ENCODE measurements at places on chromosomes 4 and X.

DNA sequence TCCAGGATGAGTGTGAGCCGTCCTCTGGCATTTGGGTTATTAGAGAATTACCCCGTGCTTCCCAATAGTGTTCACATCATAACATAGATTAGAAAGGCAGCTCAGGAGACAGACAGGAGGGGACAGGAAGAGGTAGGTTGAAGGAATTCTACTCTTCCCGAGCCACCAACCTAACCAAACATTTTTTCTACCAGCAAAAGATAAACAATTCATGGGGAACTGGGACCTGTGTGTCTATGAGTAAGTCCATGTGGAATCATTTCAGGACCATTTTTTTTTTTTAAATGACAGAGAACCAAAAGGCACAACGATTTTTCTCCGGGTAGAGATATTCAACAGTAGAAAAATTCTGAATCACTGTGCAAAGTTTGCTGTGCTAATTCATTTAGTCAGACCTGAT lies 174.2 kb upstream of the ETNPPL start:
- no peak for DNase-seq

DNA sequence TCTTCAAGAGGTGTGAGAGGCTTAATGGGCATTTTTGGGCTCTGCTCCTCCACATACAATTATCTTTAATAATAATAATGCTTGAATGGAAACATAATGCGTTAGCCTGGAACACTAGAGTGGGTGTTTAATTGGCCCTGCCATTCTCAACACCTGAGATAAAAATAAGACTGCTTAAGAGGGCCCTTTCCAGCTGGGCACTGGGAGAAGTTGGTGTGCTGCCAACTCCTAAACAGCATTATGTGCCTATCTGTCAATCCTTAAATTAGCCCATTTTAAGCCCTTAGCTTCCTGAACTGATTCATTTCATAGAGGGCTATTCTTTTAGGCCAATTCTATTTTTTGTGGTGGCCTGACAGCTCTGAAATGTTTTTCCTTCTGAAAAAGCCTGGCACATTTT lies 211.1 kb upstream of the ZIC3 start:
- no peak for DNase-seq

DNA sequence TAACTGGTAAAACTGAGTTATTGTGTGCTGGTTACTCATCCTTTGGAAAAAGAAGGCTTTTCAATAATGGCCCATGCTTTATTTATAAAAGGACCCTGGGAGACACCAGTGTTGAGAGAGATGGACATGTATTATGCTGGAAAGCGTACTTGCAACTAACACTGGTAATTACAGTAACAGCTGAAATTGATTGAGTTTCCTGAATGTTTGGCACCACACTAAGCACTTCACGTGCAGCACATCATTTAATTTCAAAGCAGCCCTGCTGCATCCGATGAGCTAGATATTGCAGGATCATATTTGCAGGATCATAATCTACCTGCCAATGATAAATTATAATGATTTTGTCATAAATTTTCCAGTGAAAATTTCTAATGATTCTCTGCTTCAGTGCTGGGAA lies 81.5 kb downstream of the QRFPR start:
- no peak for DNase-seq

- no peak for DNase-seq
Measured at GRCh38 chrX:9781941-9782340, 4.3 kb upstream of the SHROOM2 start.

DNA sequence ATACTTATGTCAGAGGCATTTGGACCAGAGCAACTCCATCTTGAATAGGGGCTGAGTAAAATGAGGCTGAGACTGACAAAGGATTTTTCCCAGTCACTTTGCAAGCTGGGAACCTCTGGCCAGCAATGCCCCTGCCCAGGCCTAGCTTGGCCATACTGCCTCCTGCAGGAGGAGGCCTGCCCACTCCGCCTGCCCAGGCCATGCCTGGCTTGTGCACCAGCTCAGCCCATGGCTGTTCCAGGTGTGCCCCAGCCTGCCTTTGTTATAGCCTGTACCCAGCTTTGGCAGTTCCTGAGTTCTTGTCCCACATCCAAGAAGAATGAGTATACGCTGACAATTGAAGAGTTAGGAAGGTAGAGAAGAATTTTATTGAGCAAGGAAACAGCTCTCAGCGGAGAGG lies 176.1 kb downstream of the AASDH start:
- DNase-seq, result peak; percentile 72

- peak; percentile 85 for DNase-seq
Measured at GRCh38 chr4:186021461-186022167, 47.3 kb upstream of the TLR3 start.

- DNase-seq, result no peak
Measured at GRCh38 chrX:48852857-48853256, 17.4 kb upstream of the PCSK1N start.

GRCh38 chr4:68183417-68183816 lies 53.7 kb upstream of the TMPRSS11F start:
- DNase-seq, result no peak

GRCh38 chrX:155028129-155028528 lies 1.5 kb downstream of the FUNDC2 start:
- DNase-seq, result no peak

- DNase-seq, result no peak
Measured at GRCh38 chr4:183284965-183285364, 35.1 kb downstream of the CLDN22 start.

DNA sequence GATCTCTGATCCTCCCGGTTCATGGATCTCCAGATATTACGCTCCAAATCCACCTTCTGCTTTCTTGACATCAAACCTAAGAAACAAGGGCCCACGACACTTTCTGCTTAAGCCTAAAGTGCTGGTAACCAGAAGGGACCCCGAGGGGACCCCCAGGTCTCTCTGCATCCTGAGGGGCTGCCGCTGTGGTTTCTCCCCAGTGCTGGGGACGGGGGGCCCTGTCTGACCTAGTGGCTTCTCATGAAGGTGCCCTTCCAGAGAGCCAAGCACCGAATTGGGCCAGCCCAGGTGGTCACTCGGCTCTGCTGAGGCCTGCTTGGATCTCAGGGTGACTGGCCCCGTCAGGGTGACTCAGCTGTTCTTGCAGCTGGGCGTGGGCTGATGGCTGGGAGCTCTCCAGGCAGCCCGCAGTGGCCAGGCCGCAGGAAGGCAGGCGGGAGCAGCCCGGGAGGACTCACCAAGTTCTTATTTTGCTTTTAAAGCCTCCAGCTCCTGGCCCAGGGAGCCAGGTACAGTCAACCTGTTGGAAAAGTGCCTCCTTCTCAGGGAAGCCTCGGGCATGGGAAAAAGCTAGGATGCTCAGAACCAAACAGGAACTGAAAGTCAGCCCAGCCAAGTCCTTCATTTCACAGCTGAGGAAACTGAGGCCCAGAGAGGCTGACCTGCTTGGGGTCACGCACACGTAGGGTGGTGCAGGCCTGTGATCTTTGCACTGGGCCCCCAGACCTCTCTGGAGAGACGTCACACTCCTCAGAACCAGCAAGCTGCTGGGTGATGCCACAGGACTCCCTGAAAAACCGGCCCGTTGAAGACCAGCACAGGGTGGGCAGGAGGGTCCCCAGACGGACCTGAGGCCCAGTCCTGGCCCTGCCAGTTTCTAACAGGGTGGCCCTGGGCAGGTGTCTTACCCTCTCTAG lies 16.7 kb downstream of the BLOC1S4 start:
- DNase-seq, result peak; percentile 71

DNA sequence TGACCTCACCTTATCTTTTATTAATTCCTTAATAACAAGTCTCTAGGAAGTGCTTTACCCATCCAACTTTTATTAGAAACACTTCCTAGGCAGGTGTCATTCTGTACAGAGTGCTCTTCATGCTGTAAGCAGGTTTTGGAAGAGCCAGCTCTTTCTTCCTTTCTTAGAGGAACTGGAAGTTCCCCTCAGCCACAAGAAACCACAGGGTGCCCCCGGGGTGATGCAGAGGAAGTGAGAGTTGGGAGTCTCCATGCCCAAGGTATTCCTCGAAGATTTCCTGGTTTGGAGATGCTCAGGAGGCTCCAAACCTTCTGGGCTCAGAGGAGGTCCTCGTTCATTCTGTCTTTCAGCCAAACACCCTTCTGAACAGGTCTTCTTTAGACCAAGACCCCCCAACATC lies 83.8 kb downstream of the EGF start:
- no peak for DNase-seq

DNA sequence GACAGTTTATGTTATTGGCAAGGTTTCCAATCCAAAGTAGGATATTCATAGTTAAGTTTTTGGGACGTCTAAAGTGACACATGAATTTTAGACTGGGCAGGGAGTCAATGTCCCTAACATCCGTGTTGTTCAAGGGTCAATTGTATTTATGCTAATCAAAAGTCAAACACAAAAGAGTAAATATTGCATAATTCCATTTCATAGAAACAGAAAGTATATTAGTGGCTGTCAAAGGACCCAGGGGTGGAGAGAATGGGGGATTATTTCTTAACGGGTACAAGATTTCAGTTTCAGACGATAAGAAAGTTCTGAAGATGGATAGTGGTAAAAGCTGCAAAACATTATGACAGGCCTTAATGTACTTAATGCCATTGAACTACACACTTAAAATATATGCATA lies 971.8 kb upstream of the AGA start:
- DNase-seq, result no peak

- DNase-seq, result no peak
Measured at GRCh38 chrX:150575419-150575814, 7.0 kb downstream of the MTM1 start.

DNA sequence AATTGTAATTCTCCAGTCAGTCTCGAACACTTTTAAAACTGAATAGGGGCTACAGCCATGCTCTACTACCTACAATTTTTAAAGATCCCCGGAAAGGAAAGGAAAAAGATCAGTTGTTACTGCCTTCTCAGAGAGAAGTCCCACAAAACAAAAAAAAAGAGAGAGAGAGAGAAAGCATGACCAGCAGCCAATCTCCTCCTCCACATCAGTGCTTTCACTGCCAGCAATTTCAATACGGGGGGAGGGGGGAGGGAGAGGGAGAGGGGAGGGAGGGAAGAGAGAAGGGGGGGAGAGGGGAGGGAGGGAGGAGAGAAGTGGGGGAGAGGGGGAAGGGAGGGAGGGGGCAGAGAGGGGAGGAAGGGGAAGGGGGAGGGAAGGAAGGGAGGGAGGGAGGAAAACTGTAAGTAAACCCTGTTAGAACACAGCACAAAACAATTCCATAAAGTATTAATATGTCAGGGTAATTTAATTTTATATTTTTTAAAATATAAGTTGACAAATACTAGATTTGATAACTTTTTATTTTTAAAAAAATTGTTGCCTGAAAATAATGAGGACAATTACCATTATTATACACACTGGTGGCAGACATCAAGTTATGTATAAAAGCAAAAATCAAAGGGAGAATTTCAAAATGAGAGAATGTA lies 108.0 kb downstream of the LRBA start:
- DNase-seq, result no peak

- peak; percentile 68 for DNase-seq
Measured at GRCh38 chr4:128386761-128387599, 99.4 kb upstream of the PGRMC2 start.

DNA sequence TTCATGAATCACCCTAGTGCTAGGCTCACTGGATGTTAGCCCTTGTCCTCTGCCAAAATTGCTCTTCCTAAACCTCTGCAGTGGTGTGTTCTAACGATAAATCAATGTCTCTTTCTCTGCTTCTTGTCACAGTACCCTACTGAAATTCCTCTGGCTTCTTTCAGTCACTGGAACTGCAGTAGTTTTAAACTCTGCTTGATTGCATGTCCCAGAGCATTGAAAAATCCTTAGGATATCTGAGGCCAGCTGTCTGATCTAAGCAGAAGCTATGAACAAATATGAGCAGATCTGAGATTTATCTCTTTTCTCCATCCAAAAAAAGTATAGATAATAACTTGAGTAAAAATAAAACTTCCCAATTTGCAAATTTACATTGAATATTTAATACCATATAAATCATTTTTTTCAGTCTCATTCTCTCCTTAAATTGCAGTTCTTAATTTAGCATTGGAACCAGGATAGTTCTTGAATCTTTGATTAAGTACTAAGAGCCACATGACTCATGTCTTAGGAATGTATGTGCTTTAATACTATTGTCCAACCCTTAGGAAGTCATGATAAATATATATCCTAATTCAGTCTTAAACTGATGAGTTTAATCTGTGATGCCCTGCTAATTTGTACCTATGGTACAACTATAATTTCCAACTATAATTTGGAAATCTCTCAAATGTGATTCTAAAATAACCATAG lies 169.7 kb downstream of the PDHA2 start:
- DNase-seq, result no peak

DNA sequence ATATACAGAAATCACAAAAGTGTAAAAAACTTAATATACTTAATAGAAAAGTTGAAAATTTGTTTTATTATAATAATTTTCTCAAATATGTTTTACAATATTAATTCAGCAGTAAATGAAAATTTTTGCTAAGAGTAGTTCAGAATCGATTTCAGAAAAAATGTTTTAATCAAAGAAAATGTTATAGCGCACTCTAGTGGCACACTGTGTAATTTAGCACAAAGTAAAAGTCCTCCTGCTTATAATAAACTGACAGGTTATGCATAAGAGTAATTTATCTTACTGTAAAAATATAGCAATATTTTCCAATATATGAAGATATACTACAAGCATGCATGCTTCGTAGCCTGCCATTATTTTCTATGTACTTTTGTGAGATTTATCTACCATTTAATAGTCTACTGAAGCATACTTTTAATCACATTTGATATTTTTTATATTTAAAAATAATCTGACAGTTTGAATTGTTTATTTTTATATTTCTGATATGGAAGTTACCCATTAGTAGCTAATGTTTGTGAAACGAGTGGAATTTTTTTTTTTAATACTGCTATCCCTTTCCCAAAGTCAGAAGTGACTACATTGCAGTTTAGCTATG lies 217.9 kb upstream of the KLHL4 start:
- no peak for DNase-seq

DNA sequence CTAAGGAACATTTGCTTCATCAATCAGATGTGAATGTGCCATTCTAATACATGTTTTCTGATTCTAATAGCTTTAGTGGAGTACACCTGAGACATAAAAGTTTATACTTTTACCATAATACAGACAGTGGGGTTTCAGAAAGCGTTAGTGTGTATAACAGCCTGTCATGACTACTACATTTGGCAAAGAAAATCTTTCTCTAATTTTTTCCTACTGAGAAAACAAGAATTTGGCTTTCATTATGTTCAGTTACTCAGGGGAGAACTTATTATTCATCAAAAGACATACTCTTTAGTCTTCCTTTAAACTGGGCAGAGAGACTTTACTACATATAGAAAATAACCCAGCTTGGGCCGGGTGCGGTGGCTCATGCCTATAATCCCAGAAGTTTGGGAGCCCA lies 104.9 kb downstream of the PCDH18 start:
- DNase-seq, result no peak

DNA sequence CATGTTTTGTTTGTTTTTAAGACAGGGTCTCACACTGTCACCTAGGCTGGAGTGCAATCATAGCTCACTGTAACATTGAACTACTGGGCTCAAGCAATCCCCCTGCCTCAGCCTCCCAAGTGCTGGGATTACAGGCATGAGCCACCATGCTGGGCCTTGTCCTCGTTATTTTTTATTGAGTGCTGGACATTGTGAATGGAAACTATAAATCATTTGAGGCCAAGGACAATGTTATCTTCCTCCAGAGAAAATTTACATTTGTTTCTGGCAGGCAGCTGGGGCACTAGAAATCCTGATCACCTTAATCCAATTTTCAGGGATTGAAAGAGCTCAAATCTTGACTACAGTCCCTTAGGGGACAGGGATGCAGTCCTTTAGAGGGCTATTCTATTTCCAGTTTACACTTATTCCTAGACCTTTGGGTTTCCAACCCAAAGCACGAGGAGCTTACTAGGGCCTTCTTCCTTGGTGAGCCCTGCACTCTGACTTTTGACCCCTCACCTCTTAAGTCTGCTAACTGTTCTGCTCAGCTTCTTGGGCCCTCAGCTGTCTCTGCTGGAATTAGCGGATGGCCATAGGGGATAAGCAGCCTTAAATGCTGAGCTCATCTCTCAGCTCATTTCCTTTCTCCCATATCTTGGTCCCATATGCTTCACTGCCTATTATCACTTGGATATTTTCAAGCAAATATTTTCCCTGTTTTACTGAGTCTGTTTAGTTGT lies 23.0 kb upstream of the PDZD4 start:
- DNase-seq, result no peak

Measured in endodermal cell (in vitro differentiated cells).